ENCODE measurements at places on chromosomes 2 and 18. TPM values are rescaled to one million over a fixed set of nuclear protein-coding genes. Genes with fewer than 3 reads are reported as not detected.

- no peaks in the 10 kb centered on the region for H3K36me3 ChIP-seq
- H3K4me1 ChIP-seq = no peaks in the 10 kb centered on the region
- no peak overlapping the region for H3K4me3 ChIP-seq
- H3K27me3 ChIP-seq = no peaks in the 10 kb centered on the region
- DNase-seq = no peak
These were observed 29.2 kb upstream of the OTOF start for GRCh38 chr2:26507088-26507487.

- DNase-seq = no peak
- no peaks in the 10 kb centered on the region for H3K4me1 ChIP-seq
- H3K4me3 ChIP-seq = no peak overlapping the region
- no peaks in the 10 kb centered on the region for H3K27me3 ChIP-seq
- H3K36me3 ChIP-seq = no peaks in the 10 kb centered on the region
These were observed 100.1 kb downstream of the WDPCP start for GRCh38 chr2:63488118-63488713.

The KLHL29 gene
- 4.1 TPM for total RNA-seq

GRCh38 chr2:152858594-152859265 lies 140.3 kb downstream of the ARL6IP6 start:
- no peaks in the 10 kb centered on the region for H3K4me1 ChIP-seq
- no peaks in the 10 kb centered on the region for H3K27me3 ChIP-seq
- H3K4me3 ChIP-seq = no peak overlapping the region

GRCh38 chr2:226508005-226508404 lies 291.6 kb downstream of the IRS1 start:
- no peaks in the 10 kb centered on the region for H3K27me3 ChIP-seq
- H3K4me1 ChIP-seq = peaks cover 21% of the 10 kb centered on the region
- H3K4me3 ChIP-seq = no peak overlapping the region

The ELOA2 gene
- not detected for total RNA-seq

The NRP2 gene
- total RNA-seq = 5.5 TPM

DNA sequence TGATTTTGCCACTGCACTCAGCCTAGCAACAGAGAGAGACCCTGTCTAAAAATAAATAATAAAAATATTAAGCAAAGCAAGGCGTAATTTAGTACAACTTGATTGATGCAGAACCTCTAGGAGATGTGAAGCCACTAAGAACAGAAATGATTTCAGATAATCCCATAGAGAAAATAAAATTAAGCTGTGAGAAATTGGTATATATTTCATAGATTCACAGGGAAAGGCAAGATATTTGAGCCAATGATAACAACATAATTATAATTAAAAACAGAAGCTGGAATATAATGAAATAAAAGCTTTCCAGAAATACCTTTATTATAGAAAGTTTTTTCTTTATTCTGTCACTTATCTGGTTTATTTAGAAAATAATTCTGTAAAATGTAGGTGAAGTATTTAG lies 88.9 kb upstream of the GULP1 start:
- DNase-seq = no peak
- no peaks in the 10 kb centered on the region for H3K4me1 ChIP-seq
- H3K36me3 ChIP-seq = no peaks in the 10 kb centered on the region
- H3K4me3 ChIP-seq = no peak overlapping the region
- H3K27me3 ChIP-seq = no peaks in the 10 kb centered on the region

DNA sequence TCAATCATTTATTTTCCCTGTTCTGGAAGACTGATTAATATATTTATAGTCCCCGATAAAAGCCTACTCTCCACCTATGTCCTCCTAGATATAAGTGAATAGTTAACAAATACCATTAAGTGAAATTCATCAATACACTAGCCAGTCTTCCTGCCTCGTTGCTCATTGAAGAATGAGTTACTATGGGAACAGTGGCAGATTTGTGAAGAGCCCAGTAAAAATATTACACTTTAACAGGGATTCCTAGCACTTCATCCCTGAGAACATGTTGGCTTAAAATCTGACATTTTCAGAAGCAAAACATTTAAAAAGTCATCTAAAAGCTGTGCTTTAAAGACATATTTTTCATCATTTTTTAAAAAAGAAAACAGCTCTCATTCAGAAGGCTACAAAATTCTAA lies 848.7 kb upstream of the NXPH2 start:
- H3K36me3 ChIP-seq = no peaks in the 10 kb centered on the region
- no peak for DNase-seq
- no peak overlapping the region for H3K4me3 ChIP-seq
- no peaks in the 10 kb centered on the region for H3K27me3 ChIP-seq
- H3K4me1 ChIP-seq = no peaks in the 10 kb centered on the region

DNA sequence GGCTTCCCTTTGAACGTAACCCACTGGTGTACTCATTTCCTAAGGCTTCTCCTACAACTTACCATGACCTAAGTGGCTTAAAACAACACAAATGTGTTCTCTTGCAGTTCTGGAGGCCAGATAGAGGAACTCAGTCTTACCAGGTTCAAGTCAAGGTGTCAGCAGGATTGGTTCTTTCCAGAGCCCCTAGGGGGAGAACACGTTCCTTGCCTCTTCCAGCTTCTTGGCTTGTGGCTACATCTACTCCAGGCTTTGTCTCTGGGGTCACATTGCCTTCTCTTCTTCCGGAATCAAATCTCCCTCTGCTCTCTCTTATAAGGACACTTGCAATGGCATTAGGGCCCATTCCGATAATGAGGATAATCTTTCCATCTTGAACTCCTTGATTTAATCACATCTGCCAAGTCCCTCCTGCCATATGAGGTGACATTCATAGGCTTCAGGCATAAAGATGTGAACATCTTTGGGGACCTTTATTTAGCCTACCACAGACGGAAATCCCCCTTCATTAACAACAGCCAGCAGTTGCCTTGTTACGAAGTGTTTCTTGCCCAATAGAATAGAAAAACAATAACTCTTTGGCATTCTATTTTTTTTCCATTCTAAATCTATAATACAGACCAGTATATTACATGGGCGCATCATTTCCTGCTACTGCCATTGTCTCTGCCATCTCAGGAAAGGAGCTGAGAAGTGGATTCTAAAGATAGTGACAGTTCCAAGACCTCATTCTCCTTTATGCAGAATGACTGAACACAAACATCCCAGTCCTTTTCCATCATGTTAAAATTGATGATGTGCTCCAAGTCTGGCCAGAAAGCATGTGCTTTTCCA lies 362.0 kb downstream of the ZNF521 start:
- no peak for DNase-seq
- H3K4me1 ChIP-seq = no peaks in the 10 kb centered on the region
- no peaks in the 10 kb centered on the region for H3K36me3 ChIP-seq
- H3K27ac ChIP-seq = no peak overlapping the region
- no peak overlapping the region for H3K4me3 ChIP-seq

The CCBE1 gene
- total RNA-seq = 6.9 TPM

The ALPI gene
- total RNA-seq = not detected

DNA sequence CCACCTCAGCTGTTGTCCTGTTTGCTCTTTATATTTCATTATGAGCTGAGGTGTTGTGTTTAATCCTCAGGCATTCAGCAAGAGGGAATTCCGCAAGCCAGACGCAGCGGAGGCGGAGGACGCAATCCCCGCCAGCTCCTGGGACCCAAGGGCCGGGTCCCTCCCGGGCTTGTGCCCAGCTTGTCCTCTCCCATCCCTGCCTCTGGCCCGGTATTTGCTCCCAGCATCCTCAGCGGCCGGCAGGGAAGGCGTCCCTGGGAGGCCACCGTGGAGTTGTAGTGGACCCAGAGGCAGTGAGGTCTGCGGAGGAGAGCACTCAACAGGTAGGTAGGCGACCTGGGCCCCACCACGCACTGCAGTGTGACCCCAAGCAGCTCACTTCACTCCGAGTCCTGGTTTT lies 42.5 kb upstream of the FOSL2 start:
- H3K27ac ChIP-seq = no peak overlapping the region
- peaks cover 9% of the 10 kb centered on the region for H3K4me1 ChIP-seq
- no peak for DNase-seq
- H3K36me3 ChIP-seq = no peaks in the 10 kb centered on the region
- no peaks in the 10 kb centered on the region for H3K27me3 ChIP-seq
- H3K4me3 ChIP-seq = no peak overlapping the region

The HOXD13 gene
- total RNA-seq = not detected

The SCYGR6 gene
- not detected for total RNA-seq

- H3K4me1 ChIP-seq = no peaks in the 10 kb centered on the region
- H3K27me3 ChIP-seq = no peaks in the 10 kb centered on the region
- H3K4me3 ChIP-seq = no peak overlapping the region
These were observed 206.7 kb downstream of the TCF4 start for GRCh38 chr18:55381277-55381676.

The DSG1 gene
- 0.62 TPM for total RNA-seq

The PNPT1 gene
- total RNA-seq = 12.2 TPM

The IKZF2 gene
- 1.2 TPM for total RNA-seq

The ATF2 gene
- 24.3 TPM for total RNA-seq

The CYP27C1 gene
- 0.05 TPM for total RNA-seq

DNA sequence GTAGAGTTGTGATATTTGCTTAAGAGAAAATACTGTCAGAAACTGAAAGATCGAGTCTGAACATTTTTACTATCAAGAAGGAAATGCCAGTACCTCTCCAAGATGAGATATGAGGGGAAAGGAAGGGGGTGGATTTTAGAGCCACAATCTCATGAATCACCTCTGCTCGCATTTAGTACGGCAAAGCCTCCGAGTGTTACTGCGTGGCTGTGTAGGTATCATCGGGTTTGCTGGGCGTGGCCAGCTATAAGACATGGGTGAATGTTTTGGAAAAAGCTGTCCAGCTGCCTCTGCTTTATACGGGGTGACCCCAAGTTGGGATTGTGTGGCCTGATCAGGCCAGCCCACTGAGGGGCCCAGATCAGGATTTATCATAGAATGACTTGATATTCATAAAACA lies 826.4 kb downstream of the SOCS6 start:
- peak overlapping the region; percentile 1 for H3K27ac ChIP-seq
- DNase-seq = no peak
- H3K27me3 ChIP-seq = no peaks in the 10 kb centered on the region
- H3K36me3 ChIP-seq = no peaks in the 10 kb centered on the region
- H3K4me1 ChIP-seq = no peaks in the 10 kb centered on the region
- H3K4me3 ChIP-seq = no peak overlapping the region

- no peaks in the 10 kb centered on the region for H3K27me3 ChIP-seq
- no peaks in the 10 kb centered on the region for H3K4me1 ChIP-seq
- H3K27ac ChIP-seq = no peak overlapping the region
- no peaks in the 10 kb centered on the region for H3K36me3 ChIP-seq
- DNase-seq = peak; percentile 19
- no peak overlapping the region for H3K4me3 ChIP-seq
These were observed 46.6 kb downstream of the GBX2 start for GRCh38 chr2:236121546-236121945.

The MEX3C gene
- 9.3 TPM for total RNA-seq

- H3K36me3 ChIP-seq = no peaks in the 10 kb centered on the region
- H3K4me3 ChIP-seq = no peak overlapping the region
- no peak overlapping the region for H3K27ac ChIP-seq
- peaks cover 9% of the 10 kb centered on the region for H3K4me1 ChIP-seq
- no peak for DNase-seq
- H3K27me3 ChIP-seq = no peaks in the 10 kb centered on the region
These were observed 56.6 kb downstream of the KCTD18 start for GRCh38 chr2:200453142-200453852.

GRCh38 chr18:45540125-45540524 lies 75.2 kb upstream of the SLC14A2 start:
- DNase-seq = no peak
- H3K36me3 ChIP-seq = no peaks in the 10 kb centered on the region
- H3K4me1 ChIP-seq = no peaks in the 10 kb centered on the region
- H3K4me3 ChIP-seq = no peak overlapping the region

GRCh38 chr2:38959938-38960608 lies 70.4 kb downstream of the ARHGEF33 start:
- no peaks in the 10 kb centered on the region for H3K36me3 ChIP-seq
- H3K27me3 ChIP-seq = no peaks in the 10 kb centered on the region
- H3K4me1 ChIP-seq = no peaks in the 10 kb centered on the region
- no peak overlapping the region for H3K27ac ChIP-seq
- DNase-seq = peak; percentile 77
- peak overlapping the region; percentile 13 for H3K4me3 ChIP-seq

GRCh38 chr2:98282109-98282508 lies 64.1 kb upstream of the CNGA3 start:
- DNase-seq = no peak
- no peak overlapping the region for H3K4me3 ChIP-seq
- H3K36me3 ChIP-seq = no peaks in the 10 kb centered on the region
- no peak overlapping the region for H3K27ac ChIP-seq
- no peaks in the 10 kb centered on the region for H3K27me3 ChIP-seq

The VWA3B gene
- 0.24 TPM for total RNA-seq

GRCh38 chr2:190407246-190407661 lies 901 bp upstream of the MFSD6 start:
- no peaks in the 10 kb centered on the region for H3K4me1 ChIP-seq
- H3K27me3 ChIP-seq = no peaks in the 10 kb centered on the region
- H3K4me3 ChIP-seq = no peak overlapping the region
- no peak for DNase-seq
- no peaks in the 10 kb centered on the region for H3K36me3 ChIP-seq

GRCh38 chr2:142870526-142870925 lies 6.9 kb upstream of the KYNU start:
- no peaks in the 10 kb centered on the region for H3K27me3 ChIP-seq
- peaks cover 26% of the 10 kb centered on the region for H3K4me1 ChIP-seq
- no peak overlapping the region for H3K4me3 ChIP-seq
- no peak overlapping the region for H3K27ac ChIP-seq

- peaks cover 53% of the 10 kb centered on the region for H3K4me1 ChIP-seq
- H3K4me3 ChIP-seq = peak overlapping the region; percentile 1
- peak overlapping the region; percentile 76 for H3K27ac ChIP-seq
- H3K36me3 ChIP-seq = no peaks in the 10 kb centered on the region
- H3K27me3 ChIP-seq = no peaks in the 10 kb centered on the region
These were observed 29.6 kb downstream of the SH3BP4 start for GRCh38 chr2:234981197-234982095.

DNA sequence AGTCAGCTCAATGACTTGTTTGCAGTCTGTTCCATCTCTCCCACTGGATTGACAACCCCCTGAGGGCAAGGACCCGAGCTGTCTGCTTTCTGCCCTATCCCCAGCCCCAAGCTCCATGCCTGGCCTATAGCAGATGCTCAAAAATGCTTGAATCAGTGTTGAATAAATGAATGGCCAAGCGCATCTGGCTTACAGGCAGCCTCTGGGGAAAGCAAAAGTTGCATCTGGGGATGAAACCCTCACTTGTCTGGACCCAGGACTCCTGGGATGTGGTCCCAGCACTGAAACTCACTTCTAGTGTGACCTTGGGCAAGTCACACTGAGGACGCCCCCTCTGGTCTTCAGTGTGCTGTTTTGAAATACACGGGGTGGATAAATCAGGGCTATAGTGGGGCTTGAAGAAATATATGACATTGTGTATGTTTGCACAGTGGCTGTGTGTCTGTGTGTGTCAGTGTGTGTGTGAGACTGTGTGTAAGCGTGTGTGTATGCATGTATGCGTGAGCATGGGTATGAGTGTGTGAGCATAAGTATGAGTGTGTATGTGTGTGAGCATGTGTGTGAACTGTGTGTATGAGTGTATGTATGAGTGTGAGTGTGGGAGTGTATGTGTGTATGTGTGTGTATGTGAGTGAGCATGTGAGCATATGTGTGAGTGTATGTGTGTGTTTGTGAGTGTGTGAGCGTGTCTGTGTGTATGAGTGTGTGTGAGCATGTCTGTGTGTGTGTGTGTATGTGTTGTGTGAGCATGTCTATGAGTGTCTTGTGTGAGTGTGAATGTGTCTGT lies 27.8 kb upstream of the TNS1 start:
- H3K4me1 ChIP-seq = peaks cover 4% of the 10 kb centered on the region
- no peaks in the 10 kb centered on the region for H3K27me3 ChIP-seq
- H3K36me3 ChIP-seq = no peaks in the 10 kb centered on the region
- no peak overlapping the region for H3K27ac ChIP-seq
- no peak for DNase-seq
- H3K4me3 ChIP-seq = no peak overlapping the region

Measured in right lobe of liver (tissue), 6 donors.